ENCODE measurements at places on chromosomes 4 and X. TPM values are rescaled to one million over a fixed set of nuclear protein-coding genes. Genes with fewer than 3 reads are reported as not detected.

Gene TRIM61
- total RNA-seq, result 3.2 TPM

Gene ZNF275
- total RNA-seq, result 9.5 TPM

Gene SGCB
- total RNA-seq, result 82.6 TPM

Gene MAGED1
- 197 TPM for total RNA-seq

Gene CASP6
- 10.6 TPM for total RNA-seq

Gene TLL1
- 4.6 TPM for total RNA-seq

Gene GPR50
- 0.23 TPM for total RNA-seq

Gene OTC
- total RNA-seq, result 0.23 TPM

Gene MMRN1
- total RNA-seq, result 6.2 TPM

Gene DUSP21
- total RNA-seq, result not detected

Gene SPACA5
- total RNA-seq, result not detected

Gene ARR3
- total RNA-seq, result not detected

Gene C4orf54
- under 0.01 TPM for total RNA-seq

Gene PRR32
- not detected for total RNA-seq

Gene PIM2
- 11.5 TPM for total RNA-seq

Gene ZCCHC18
- 15.5 TPM for total RNA-seq

Gene PNMA6A
- 26.5 TPM for total RNA-seq

Gene SLITRK4
- 59.3 TPM for total RNA-seq

Gene TMPRSS11B
- not detected for total RNA-seq

Gene SH2D1A
- not detected for total RNA-seq

Gene SLC6A14
- total RNA-seq, result not detected

Gene UGT2B7
- total RNA-seq, result not detected

Gene TCEAL2
- 41.8 TPM for total RNA-seq

Gene RASSF6
- 0.23 TPM for total RNA-seq

Gene TEX11
- total RNA-seq, result not detected

Gene CCDC160
- 8.5 TPM for total RNA-seq

Gene NKX6-1
- total RNA-seq, result 1.4 TPM

Gene NLGN3
- 38.1 TPM for total RNA-seq

Gene HTN3
- total RNA-seq, result not detected

Gene GRPEL1
- total RNA-seq, result 17.8 TPM

Gene VSIG1
- total RNA-seq, result 2.3 TPM

Gene F11
- total RNA-seq, result not detected

Gene KDR
- 18.7 TPM for total RNA-seq

Gene RPS3A
- total RNA-seq, result 2,389 TPM

Gene ZNF711
- 87.4 TPM for total RNA-seq

Gene TMEM131L
- 27.0 TPM for total RNA-seq

Gene P2RY10
- not detected for total RNA-seq

Gene POU3F4
- 20.8 TPM for total RNA-seq

Gene ATG4A
- 7.4 TPM for total RNA-seq

Gene PCDH18
- 34.4 TPM for total RNA-seq

Gene CASK
- 130 TPM for total RNA-seq

Gene ENOPH1
- total RNA-seq, result 94.8 TPM

Gene VEGFD
- total RNA-seq, result 0.46 TPM

Gene HSFX2
- 1.4 TPM for total RNA-seq

Gene FAM199X
- total RNA-seq, result 107 TPM

Gene HSFX3
- not detected for total RNA-seq

Gene FREM3
- 3.2 TPM for total RNA-seq

Gene ITGB1BP2
- 2.5 TPM for total RNA-seq

Gene OTUD5
- total RNA-seq, result 29.3 TPM

Gene OCIAD2
- 30.2 TPM for total RNA-seq

Gene TLR6
- 4.6 TPM for total RNA-seq

Gene TKTL2
- 0.46 TPM for total RNA-seq

Gene VCX
- not detected for total RNA-seq

Gene FAAH2
- total RNA-seq, result 6.2 TPM

Gene MAGIX
- 2.8 TPM for total RNA-seq

Gene ADAMTS3
- total RNA-seq, result 13.1 TPM
